Cortex of kidney (tissue), 1 donor: ENCODE measurements at places on chromosomes 5 and 9.

GRCh38 chr5:95022967-95023695 is 261.8 kb downstream of the MCTP1 start:
- no peak for DNase-seq

DNA sequence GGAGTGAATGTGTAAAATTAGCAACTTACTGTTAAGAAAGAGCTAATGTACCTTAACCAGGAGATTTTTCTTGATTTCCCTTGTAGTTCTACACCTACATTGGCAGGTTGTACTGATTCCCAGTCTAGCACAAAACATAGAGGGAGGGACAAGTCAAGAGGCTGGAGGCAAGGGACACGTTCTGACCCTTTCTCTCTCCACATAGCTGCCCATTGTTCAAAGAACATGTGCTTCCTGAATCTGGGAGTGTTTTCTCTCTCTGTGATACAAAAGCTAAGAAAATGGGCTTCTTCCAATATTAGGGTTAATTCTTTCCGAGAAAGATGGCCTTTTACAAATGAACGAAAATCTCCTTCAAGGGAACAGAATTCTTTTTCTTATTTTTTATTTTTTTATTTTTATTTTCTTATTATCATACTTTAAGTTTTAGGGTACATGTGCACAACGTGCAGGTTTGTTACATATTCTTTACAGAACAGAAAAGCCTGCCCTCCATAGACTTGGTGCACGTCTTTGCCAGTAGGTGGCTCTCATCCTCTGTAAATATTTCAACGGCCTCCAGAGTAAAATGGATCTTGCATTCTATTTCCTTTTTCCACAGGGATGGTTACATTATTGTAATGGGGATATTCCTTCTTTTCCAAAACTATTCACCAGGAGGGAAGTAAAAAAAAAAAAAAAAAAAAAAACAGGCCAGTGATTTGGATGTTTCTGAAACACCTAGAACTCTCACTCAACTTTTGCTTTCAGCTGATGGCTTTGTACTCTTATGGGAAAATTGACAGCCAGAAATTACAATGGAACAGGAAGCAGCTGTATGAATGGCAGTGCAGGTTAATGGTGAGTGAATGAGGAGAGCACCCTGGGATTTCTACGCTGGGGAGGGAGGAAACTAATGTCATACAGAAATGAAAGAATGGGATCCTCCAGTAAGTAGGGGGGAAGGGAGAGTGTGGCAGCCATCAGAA is 13.1 kb upstream of the IFNA5 start:
- no peak for DNase-seq

DNA sequence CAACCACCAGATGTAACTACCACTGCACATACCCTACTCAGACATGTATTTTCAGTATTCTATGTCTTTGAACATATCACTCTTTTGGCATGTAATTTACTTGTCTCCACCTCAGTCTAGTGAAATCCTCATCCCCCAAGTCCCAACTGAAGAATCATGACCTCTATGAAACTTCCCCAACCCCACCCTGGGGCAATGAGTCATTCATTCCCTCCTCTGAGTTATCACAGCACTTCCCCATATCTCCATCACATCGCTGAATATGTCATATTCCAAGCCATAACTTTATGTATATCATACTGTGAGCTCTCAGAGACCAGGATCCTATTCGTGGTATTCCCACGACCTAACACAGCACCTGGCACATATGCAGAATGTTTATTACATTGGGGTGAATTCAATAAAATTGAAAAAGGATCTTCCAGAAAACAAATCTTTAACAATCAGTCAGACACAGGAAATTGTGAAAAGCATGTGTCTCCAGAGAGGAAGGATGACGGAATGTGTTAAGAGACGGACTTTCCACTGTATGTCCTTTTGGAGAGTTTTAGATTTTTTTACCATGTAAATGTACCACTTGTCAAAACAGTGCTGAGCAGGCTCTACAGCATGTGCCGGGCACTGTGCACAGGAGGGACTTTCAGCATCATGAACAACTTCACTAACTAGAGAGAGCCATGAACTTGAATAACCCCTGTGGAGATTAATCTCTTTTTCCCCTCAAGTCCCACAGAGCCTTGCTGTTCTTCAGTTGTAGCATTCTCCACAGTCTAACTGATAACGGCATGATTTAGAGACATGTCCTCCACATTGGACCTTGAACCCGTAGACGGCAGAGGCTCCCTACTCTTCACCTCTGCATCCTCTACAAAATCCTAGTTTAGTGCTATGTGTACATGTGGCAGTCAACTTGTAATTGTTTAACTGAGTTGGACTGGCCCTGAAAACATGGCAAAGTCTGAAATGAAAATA is 213.5 kb downstream of the GLIS3 start:
- DNase-seq: no peak

- no peak for DNase-seq
These were observed 393.4 kb downstream of the CTNND2 start for GRCh38 chr5:11510889-11511288.

GRCh38 chr9:93292288-93292615 is 108.3 kb downstream of the WNK2 start:
- DNase-seq: no peak

DNA sequence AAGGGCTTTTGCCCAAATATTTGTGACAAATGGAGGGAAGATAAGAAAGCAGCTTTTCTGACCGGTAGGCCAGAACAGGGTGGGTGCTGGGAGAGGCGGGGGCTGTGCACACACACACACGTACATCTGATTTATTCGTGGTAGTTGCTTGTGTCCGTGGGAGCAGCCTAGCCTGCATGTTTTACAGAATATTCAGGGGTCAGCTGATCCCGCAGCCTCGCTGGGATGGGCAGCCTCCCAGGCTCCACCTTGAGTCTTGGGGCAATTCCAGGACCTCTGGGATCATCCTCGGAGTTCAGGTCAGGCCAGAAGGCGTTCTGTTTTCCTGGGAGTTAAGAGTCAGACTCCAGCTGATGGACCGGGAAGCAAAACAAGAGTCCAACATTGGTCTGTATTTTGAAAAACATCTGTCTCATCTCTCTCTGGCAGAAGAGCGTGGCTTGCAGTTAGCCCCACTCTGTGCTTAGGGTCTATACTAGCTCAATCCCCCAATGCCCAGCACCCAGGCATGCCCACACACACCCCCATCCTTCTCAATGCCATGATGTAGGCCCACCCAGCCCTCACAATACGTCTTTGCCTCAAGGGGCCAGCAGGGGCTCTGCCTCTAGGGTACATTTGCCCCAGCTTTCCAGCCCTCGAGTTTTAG is 210.6 kb downstream of the GOLPH3 start:
- no peak for DNase-seq

GRCh38 chr5:14483504-14484157 is 98.0 kb upstream of the OTULINL start:
- DNase-seq: no peak

DNA sequence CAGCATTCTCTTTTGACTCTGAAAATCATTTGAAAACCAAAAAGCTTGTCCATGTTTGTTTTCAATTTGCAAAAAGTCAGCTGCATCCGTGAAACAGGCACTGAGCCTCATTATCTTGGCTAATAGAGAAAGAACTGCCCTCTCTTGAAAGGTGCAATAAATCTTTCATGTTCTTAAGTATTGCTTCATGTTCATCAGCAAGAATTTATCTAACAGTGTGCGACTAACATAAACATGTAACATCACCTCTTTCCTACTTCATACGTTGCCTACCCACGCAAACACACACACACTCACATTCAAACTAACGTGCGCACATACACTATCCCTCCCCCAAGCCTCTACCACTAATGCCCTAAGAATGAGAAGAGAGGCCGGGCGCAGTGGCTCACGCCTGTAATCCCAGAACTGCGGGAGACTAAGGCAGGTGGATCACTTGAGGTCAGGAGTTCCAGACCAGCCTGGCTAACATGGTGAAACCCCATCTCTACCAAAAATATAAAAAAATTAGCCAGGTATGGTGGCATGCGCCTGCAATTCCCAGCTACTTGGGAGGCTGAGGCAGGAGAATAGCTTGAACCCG is 629.7 kb upstream of the ZNF608 start:
- no peak for DNase-seq

- no peak for DNase-seq
These were observed 69.7 kb upstream of the DAPK1 start for GRCh38 chr9:87427851-87428506.

DNA sequence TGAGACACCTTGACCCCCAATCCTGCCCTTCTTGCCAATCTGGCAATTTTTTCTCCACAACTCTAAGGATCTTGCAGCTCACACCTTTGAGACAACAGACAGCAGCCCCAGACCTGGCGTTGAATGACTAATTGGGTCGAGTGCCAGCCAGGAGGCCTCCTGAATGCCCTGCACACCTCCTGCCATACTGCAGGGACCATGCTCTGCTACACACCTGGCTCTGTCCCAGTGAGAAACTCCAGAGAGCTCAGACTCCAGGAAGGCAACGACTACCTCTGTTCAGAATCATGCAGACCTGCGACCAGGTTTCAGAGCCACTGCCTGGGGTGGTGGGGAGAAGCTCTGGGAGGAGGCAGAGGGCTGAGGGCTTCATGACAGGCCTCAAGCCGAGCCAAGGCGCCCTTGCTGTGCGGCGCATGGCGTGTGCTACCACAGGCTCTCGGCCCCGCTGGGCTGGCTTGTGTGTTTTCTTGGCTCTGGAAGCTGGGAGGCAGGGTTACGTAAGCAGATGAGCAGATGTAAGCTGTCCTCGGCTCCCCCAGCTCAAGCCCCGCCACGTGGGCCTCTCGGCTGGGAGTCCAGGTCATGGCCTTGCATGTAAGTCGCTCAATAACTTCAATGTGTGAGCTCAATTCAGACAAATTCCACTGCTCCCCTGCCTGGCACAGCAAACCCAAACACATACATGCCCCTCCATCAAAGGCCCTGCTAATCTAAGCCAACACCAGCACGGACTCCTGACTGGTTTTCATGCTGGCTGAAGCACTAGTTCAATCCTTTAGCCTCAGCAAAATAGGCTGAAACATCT is 27.5 kb downstream of the B4GALT1 start:
- DNase-seq: no peak

DNA sequence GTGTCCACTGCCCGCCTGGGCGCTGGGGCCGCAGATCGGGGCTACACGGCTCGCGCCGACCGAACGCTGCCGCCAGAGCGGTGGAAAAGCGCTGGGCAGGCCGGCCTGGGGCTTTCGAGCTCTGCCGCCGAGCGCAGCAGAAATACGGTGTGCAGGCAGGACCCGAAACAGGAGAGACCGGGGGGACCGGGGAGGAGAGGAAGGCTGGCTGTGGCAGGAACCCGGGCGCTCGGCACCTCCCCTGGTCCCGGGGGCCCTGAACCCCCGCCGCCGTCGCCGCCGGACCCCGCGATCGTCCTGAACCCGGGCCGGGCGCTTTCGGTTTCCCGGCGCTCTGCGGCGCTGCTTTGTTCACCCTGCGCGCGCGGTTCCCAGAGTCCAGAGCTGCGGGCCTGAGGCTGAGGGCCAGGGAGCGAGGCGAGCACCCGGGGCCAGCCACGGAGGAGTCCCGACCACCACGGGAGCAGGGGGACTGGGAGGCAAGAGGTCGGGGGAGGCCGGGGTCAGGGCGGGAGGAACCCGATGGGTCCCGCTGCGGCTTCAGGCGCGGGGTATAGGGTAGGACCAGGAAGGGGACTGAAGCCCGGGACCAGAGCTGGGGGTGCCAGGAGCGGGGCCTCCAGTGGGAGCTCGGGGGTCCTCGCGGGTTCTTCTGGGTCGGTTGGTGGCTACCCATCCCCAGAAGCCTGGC is 12.0 kb downstream of the IRX2 start:
- DNase-seq: no peak

DNA sequence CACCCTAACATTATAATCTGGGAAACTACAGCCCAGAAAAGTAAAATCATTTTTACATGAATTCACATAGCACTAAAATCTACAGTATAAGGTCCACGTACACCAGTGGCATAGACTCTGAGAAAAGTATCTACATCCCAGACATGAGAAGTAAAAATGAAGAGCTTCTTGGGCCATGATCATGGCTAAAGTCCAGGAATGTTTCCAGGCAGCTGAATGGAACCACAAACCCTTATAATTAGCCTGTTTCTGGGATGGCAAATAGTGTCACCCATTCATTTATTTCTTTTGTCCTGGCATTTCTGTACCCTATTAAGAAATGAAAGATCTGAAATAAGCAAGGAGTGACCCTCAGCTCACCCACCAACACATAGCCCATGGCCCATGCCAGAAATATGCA is 217.9 kb downstream of the SPOCK1 start:
- no peak for DNase-seq

DNA sequence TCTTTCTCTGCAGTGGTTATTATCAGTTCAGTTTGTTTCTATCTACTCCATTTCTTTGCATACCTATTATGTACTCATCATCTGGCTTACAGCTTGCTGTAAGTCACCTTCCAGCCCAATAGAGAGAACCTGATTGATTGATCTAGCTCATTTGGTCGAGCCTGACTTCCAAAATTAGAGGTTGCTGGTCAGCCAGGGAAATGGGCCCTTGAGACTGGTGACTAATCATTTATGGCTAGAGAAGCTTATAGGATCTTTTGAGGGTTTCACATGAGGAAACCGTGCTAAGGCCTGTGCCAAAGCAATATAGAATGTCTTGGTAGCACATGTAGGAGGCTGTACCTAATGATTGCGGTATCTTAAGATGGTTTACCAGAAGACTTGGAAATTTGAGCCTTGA is 5.8 kb downstream of the SREK1 start:
- no peak for DNase-seq

GRCh38 chr5:28548856-28549255 is 1510.5 kb upstream of the CDH9 start:
- no peak for DNase-seq

- no peak for DNase-seq
These were observed 24.9 kb upstream of the CCDC112 start for GRCh38 chr5:115321309-115321708.

- DNase-seq: no peak
These were observed 410.1 kb downstream of the MAT2B start for GRCh38 chr5:163915481-163915961.

DNA sequence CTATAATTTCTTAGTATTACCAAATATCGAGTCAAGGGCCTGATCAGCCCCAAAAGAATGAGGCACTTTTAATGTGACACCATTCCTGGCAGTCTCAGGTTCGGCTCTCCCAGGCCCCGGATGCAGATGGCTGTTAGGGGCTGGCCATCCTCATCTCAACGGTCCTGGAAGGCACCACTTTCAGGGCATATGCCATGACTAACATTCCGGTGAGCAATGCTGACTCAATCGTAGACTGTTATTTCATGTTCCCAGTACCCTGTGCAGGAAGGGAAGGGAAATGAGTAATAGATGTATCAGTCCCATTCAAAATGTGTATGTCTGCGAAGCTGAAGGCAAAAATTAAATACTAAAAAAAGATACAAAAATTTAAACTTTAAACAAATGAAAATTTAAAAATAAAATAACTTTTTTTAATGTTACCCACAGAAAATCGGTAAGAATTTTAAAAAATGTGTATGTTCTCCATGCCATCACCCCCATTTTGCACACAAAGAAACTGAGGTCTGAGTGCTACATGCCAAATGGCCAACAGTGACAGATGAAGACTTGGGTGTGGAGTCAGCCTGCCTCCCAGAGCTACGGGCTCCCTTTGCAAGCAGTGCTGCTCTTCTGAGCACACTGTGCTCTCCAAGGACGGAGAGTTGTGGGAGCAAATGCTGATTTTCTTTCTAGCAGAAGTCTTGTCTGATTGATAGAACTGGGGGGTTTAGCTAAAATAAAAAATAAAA is 79.0 kb downstream of the GLDC start:
- no peak for DNase-seq
